ENCODE measurements at places on chromosomes 7 and 10.

GRCh38 chr7:63900394-63901203 lies 98.0 kb upstream of the ZNF722 start:
- no peak for DNase-seq

DNA sequence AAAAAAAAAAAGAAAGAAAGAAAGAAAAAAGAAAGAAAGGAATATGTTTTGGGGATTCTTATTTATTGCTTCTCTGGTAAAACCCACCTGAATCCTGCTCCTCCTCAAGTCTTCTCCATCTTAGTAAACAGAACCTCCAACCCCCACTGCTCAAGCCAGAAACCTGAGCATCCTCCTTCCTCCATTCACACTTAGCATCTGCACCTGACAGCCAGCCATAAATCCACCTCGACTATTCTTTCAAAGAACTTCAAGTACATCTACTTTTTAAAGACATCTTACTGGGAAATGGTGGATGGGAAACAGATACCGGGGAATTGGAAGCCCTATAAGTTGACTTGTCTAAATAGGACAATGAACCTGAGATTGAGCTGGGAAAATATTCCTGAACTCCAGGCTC lies 519.9 kb upstream of the DPP6 start:
- DNase-seq = no peak

GRCh38 chr7:65448816-65449504 lies 75.3 kb downstream of the ZNF92 start:
- DNase-seq = no peak

DNA sequence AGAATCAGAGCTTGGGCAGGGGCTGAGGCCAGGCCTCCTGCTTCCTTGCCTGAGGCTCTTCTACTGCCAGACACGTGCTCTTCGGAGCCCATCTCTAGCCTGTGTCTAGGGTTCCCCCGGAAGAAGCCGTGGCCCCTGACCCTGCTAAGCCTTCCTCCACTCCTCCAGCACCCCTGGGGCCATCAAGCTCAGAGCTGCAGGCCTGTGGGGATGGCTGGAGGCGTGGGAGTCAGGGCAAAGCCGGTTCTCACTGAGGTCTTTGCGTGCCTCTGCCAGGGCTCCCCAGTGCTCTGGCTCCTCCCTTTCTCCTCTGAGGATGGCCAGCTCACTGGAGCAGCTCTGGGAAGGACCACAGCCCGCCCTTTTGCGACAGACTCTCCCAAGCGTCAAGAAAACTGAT lies 34.4 kb downstream of the GHRHR start:
- no peak for DNase-seq

- DNase-seq = no peak
These were observed 23.3 kb upstream of the GFRA1 start for GRCh38 chr10:116296291-116296721.

DNA sequence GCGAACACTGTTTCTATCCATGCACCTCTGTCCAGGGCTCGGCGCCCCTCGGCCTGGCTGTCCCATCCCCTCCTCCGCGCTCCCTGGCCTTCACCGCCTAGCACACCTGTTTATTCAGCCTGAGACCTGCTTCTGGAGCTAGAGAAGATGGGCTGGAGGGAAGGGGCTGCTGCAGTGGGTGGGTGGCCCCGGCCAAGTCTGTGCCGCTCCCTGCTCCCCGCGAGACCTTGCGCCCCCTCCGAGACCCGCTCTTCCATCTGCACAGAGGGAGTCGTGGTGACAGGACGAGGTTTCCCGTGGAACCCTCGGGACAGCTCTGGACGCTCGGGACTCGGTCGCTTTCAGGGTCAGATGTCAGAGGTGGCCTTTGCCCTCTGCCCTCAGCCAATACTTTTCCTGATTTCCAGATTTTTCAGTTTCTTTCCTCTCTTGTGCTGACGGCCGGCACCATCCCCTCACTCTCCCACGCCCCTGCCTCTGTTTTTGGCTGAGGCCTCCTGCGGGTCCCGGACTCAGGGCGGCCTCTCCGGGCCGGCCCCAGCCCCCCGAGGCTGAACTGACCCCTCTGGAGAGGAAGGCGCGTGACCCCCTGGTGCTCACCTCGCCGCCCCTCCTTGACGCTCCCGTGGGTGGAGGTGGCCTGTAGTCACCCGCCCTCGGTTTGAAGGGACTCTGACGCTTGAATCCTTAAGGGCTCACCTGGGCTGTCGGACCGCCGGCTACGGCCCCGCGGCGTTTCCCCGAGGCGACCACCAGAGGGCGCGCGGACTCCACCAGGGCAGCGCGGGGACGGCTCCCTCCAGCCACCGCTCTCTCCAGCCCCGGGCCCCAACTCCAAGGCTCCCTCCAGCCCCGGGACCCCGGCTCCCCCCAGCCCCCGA lies 15.6 kb downstream of the SHH start:
- DNase-seq = no peak

- DNase-seq = no peak
These were observed 100.1 kb upstream of the TMEM72 start for GRCh38 chr10:44811072-44811471.

DNA sequence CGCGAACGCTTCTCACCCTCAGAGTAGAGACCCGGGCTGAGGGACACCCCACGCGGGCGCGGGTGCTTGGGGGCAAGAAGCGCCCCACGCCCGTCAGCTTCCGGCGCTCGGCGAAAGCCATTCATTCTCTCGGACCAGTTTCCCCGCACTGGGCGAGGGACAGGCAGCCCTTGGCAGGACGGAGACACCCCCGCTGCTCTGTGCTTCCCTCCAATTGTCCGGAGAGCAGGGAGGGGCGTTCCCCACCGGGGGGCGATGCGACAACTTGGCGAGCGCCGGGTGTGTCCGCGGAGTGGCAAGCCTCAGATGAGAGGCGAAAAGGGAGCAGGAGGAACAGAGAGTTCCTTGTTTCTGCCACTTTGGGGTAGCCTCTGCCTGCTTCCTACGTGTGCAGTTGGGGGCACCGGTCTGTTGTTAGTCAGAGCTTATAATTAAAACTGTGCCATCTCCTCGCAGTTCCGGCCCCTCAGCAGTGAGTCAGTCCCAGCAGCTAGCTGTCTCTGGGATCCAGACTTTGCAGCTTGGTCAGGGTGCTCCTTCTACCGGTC lies 1.7 kb downstream of the GPR158 start:
- DNase-seq = no peak

DNA sequence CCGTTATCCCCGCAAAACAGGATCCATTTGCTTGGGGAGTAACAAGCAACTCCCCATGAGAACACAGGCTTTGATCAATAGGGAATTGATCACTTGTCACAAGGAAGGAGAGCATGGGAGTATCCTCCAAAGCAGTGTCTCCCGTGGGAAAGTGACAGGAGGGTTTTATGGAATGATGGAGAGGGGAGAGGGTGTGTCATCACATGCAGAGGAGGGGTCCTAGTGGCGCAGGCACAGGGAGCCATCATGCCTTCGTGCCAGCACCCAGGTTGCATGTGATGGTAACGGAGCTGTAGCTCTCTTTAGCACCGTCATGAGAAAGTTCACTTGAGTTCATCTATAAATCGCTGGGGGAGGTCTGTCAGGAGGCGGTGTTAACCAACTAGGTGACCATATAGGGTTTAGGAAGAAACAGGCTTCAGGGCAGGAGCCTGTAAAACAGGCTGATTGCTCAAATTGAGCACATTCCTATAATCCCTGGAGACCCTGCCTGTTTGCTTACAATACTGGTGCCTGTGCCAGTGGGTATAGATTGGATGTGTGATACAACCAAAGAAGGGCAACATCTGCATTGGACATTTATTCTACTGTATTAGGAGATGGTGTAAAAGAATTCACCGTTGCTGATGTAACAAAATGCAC lies 428.5 kb downstream of the GALNT17 start:
- DNase-seq = no peak

GRCh38 chr7:16563281-16564022 lies 36.8 kb downstream of the LRRC72 start:
- DNase-seq = no peak

DNA sequence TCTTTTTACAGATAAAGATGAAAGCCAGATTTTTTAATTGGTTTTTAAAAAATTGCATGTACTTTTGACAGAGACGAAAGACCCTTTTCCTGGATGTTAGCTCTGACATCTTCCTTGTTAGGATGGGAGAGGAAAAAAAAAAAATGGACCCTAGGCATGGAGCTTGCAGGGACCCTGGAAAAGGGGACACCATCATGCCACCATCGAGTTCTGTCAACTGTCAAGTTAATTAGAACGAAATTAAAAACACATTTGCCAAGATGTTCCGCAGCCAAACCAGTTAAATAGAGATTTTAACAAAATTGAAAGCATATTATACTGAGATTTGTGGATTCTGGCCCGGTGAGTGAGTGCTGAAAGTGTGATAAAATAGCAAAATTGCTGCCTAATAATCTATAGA lies 202.6 kb downstream of the BUB3 start:
- DNase-seq = no peak

DNA sequence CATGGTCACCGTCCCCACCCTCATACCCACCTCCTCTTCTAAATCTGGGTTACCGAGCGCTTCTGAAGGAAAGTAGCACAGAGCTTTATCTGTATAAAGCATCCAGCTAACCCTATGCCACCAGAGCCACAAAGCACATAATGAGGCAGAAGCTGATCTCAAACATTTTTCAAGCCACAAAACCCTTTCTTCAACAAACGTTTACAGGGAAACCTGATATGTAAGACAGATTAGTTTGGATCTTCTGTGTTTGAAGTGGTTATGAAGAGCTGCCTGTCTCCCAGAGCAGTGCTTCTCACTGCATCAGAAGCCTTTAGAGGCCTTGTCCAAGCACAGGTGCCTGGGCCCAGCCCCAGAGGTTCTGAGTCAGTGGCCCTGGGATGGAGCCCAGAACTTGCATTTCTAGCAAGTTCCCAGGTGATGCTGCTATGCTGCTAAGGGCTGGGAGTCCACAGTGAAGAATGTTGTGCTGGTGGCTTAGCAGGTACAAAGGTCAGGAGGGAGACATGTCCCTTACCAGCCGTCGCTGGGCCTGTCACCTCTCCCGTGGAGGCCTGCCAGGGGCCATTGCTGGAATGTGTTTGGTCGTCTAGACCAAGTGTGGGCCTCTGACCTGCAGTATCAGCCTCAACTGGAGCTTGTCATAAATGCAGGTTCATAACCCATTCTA lies 90.4 kb downstream of the TAF3 start:
- DNase-seq = no peak

DNA sequence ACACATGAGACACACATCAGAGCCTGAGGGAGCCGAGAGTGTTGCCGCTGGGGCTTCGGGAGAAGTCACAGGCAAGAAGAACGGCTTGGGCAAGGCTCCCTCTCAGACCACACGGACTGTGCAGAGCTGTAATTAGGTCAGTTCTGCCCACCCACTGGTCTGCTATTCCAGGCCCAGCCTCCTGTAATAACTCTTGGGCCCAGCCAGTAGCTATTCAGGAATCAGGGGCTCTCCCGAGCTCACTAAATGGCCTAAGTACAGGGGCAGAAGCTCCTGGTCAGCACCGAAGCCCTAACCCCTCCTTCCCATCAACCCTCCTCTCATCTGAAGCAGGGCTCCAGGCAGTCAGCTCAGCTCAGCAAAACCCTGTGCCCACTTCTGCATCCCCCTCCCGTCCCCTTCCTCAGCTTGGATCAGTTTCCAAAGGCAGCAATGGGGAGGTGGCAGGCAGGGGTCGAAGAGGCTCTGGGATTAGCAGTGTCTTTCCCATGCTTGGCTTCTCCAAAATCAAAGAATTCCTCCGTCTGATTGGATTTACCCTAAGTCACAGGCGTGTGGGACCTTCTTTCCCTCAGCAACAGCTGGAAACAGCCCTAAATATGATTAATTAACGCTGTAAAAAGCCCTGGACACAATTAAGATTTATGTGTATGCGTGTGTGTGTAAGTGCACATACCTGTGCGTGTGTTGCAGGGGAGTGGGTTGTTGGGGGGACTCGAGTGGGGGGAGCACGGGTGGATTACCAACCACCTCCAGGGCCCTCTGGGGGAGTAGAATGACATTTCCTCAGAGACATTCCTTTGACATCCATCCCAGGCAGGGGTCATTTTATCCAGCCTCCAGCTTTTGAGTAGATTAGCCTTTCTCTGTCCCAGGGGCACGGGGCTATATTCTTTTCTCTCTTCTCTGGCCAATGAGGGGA lies 48.4 kb upstream of the BTRC start:
- DNase-seq = no peak

GRCh38 chr7:31640381-31640780 lies 46.6 kb upstream of the PPP1R17 start:
- DNase-seq = no peak

DNA sequence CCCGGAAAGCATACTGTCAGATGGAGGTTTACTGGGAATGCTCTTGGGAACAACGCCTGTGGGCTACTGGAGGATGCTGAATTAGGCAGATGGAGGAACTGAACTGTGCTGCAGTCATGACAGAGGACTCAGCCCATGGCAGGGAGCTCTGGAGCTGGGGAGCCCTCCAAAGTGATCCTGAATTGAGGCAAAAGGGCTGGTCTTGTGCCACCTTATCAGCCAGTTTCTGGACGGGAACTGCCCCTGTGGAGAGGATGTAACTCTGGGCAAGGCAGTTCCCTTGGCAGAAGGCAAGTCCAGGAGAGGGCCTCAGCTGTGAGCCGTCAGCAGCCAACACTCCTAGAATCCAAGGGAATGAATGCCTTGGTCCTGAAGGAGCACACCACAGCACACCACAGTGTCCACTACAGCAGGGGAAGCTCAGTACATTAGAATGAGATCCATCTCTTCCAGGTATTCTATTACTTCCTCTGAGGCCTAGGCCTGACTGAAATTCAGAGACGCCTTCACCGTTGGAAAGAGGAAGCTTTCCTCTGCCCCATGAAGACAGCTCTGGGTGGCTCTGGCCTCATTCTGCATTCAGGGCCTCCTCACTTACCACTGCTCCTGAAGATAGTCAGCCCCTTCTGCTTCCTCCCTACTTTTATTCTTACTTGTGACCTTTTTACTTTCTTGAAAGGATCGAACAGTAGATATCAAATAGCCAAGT lies 139.6 kb upstream of the GPR26 start:
- no peak for DNase-seq

- DNase-seq = no peak
These were observed 412.2 kb upstream of the SORCS1 start for GRCh38 chr10:107576746-107577145.

DNA sequence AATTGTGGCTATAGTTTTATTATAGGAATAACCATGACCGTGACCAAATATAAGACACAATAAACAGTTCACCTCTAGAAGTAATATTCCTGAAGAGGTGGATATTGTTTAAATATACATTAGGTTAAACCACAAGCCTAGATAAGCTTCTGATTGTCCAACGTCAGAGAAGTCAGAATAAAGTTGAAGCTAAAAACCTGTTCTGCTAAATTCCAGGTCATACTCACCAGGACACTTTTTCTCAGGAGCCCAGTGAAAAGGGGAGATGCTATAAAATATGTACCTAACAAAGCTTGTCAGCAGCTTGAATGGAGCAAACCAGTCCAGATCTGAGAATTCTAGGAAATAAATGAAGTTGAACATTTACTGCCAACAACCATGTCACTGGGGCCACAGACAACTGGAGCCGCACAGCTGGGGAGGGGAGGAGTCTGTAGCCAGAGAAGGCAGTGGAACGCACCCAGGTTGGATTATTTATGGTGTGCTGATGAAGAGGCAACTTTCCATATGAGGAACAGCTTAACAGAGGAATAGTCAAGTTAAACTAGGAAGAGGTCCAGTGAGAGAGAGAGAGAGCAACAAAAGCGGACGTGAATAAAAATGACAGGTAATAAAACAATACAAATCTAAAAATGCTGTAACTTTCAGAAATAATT lies 191.1 kb downstream of the ZNF438 start:
- peak; percentile 93 for DNase-seq

- DNase-seq = no peak
These were observed 6.5 kb upstream of the CHST3 start for GRCh38 chr10:71957546-71958275.

GRCh38 chr10:63083904-63084689 lies 49.0 kb upstream of the NRBF2 start:
- DNase-seq = peak; percentile 81

Data from muscle of arm (tissue), 14 donors.